ENCODE measurements at places on chromosomes 12 and 14.
A peak's percentile ranks its signal among the peaks of the same experiment; 100 is the strongest.

DNA sequence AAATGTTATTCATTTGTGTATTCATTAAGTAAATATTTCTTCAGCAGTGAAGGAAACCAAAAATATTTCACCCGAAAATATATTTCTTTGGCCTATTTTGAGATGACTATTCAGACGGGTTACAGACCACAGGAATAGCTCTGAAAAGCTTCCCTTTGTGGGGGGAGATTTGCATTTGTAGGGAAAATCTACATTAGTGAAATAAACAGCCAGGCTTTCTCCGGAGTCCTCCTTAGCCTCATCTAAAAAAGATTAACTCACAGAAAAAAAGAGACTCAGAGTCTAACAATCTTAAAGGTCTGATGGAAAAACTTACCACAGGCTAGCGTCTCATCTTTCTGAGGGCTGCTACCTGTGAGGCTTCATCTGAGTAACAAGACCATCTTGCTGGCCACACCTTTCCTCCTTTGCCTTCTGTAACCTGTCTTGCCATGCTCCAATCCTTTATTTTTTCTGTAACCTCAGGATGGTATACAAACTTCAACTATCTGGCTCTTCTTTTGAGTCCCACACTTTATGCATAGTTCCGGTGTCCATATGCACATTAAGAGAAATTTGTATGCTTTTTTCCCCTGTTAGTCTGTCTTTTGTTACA is 100.7 kb downstream of the CNTN1 start:
- DNase-seq = no peak

DNA sequence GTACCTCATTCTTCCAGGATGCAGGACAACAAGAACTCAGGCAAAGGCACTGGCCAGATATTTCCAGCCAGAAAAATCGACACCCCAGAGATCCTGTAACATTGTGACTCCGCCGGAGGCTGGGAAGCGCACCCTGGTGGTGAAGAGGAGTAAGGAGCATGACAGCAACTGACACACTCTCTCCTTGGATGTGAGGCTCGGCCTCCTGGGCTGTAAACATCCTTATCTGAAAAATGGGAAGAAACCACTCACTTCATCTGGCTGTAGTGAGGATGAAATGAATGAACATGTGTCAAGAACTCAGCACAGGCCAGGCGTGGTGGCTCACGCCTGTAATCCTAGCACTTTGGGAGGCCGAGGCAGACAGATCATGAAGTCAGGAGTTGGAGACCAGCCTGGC is 27.5 kb downstream of the TCHP start:
- no peak for DNase-seq

DNA sequence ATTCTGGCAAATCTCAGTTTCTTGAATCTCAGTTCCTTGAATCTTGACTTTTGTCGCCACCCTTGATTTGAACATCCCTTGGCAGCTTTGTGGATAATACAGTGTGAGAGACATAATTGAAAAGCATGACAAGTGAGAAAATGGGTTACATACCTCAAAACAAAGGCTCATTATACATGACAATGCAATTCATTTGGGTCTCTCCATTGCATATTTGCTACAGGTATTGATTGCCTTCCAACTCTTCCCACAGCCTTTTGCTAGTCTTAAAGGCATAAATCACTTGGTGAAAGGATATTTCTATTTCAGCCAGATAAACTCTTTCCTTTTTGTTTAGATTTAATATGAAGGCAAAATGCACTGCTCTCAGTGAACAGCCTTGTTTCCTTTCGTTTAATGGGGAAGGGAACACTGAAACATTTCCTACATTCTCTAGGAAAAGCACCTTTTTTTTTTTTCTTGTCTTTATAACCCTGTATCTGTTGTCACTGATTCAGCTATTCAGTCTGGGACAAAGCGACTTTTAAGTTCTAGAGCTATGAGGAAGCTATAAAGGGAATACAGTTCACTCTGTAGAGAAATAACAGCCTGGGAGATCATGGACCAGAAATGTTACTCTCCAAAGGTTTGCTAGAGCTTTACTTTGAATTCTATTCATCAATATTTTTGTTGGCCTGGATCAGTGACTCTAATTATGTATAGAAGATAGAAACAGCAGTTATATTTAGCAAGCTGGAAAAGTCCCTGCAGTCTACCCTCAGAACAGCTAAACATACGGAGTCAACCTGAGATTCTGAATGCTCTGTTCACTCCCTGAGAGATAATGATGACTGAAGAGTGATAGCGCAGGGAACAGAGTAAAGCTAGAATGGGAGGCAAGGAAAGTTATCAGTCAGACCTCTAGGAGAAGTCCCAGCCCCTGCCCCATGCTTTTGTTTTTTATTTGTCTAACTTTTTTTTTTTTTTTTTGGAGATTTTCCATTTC is 311.4 kb downstream of the RGS6 start:
- DNase-seq = no peak

- DNase-seq = no peak
Observed at GRCh38 chr12:6082613-6083012, 41.9 kb downstream of the VWF start.

DNA sequence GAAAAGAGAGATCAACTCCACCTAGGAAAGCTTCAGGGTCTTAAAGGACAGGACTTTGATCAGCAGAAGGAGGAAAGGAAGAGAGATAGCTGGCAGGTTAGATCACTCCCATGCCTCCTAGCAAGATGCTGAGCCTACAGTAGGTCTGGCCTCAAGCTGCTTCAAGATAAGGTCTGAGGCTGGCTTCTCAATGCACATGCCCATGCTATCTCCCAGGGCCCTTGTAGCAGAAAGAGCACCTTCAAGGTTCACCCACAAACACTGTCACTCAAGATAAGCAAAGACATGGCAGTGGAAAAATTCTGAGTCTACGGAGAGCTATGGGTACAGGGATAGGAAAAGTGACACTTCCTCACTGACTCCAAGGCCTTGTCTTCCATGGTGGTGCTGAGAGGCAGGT is 14.3 kb downstream of the REM2 start:
- no peak for DNase-seq

DNA sequence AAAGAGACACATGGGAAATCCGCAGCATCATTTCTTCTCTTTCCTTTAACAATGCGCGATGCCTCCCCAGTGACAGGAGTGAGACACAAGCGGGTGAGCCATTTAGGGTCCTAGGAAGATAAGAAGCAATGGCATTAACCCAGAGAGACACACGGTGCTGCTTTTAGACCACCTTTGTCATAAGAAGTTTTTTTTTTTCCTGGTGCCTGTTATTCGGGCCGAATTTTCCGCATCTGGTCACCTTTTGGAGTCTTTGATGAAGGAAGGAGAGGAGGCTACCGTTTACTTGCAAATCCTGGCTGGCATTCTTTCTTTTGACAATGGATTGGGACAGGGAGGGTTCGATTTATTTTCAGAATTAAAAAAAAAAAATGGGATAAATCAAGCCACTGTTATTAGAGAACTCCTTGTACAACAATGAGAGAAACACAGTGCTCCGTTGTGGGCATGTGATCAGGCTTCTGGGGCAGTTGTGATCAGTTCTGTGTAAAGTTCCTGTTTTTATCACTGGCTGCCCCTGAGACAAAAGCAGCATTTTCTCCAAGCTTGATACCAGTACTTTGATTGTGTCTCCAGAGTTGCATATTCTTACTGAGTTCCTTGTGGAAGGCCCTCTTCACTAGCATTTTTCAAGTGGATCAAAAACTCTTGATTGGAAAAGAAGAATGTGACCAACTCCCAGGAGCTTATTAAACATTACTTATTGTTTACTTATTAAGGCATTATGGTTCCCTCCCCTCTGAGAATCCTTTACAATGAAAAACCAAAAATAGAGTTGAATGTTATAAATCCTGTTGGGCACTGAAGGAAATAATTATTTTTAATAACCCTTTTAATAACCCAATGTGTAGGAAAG is 1.1 kb downstream of the DIP2B start:
- peak; percentile 39 for DNase-seq

DNA sequence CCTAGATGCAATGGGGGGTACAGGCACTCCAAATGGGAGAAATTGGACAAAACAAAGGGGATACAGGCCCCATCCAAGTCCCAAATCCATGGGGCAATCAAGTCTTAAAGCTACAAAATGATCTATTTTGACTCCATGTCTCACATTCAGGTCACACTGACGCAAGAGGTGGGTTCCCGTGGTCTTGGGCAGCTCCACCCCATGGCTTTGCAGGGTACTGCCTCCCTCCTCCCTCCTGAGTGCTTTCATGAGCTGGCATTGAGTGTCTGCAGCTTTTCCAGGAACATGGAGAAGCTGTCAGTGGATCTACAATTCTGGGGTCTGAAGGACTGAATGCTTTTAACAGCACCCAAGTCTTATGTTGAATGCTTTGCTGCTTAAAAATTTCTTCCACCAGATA is 274.5 kb upstream of the LRIG3 start:
- DNase-seq = no peak

DNA sequence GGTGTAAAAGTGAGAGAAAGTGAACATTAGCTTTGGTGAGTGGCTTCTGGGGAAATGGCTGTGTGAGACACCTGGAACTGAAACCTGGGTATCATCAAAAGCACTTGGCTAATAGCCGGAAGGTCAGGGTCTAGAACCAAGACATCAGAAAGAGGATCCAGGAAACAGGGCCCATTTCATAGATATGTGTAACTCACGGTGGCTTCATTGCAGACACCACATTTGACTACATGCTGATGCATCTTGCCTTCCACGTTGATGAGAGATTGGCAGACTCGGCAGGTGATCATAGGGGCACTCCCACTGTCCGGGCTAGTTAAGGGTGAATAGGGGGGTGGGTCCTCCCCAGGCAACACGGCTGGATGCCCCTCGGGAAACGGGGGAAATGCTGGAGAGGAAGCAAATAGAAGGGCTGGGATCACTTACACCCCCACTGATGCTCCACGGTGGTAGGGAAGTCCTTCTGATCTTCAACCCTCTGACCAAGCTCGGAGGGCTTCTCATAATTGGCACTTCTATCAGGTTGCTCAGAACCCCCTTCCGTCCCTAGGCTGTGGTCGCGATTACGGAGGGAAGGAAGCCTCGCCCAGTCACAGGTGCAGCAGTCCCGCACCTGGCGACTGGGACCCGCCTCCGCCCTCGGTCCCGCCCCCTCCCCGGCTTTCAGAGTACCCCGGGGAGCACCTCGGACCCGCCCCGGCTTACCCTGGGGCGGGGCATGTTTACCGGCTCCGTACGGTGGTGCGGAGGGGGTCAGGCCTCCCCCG is 593 bp downstream of the PIP4P1 start:
- peak; percentile 37 for DNase-seq
